ENCODE measurements at places on chromosomes 3 and 15.

DNA sequence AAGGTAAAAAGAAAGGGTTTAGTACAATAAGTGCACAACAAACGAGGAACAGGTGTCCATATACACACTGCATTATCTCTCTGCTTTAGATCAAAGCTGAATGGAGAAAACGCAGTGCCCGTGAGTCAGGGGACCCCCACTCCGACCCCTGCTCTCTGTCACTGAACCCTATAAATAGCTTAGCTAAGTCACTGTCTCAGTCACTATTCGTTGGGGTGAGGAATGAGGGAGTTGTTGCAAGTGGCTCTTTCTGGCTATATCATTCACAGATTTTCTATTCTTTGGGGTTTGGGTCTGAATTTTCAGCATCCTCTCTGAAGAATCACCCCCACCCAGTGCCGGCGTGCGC is 458 bp upstream of the STAC start:
- no peak for DNase-seq

DNA sequence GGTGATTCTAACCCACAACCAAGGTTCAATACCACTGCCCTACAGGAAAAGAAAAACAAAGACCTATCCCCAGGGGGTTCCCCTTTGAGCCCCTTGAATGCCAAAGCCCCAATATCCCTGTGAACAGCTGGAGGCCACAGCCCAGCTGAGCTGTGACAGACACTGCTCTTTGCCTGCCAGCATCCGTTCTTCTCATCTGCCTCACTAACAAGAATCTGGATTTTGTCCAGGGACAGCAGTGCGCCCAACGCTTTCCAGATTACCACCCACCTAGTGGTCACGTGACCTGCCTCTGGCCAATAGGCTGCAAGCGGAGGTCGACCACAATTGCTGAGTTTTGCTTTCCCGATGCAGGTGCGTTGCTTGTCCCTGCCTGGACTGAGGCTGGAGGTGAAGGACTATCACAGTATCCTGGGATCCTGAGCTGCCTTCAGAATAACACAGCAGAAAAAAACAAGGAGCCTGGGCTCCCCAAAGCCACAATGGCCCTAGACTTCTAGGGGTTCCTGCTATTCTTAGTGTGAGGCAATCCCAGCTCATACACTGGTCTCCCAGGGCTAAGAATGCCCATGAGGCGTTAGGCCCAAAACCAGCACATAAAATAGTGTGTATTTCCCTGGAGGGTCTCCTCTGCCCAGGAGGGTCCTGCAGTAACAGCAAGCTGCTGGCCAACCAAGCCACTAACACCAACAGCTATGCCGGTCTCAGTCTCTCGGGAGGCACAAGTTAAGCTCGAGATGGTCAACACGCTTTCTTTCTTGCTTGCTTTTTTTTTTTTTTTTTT is 13.8 kb downstream of the BDH1 start:
- DNase-seq, result peak; percentile 46

DNA sequence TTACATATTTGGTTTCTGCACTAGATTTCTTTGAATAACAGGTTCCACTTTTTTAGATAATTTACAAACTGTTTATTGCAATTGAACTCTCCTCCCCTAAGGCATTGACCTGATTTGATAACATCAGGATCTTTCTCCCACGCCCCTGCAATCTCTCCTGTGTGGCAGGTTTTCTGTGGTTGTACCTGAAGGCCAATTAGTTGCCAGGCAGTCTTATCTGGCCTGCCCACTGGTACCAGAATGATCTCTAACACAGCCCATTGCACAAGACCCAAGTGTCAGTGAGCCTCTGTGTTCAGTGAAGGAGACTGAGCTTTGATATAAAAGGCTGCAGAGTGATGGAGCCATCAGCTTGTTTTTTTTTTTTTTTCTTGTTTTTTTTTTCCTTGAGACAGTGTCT is 3.3 kb downstream of the ACAD9 start:
- no peak for DNase-seq

DNA sequence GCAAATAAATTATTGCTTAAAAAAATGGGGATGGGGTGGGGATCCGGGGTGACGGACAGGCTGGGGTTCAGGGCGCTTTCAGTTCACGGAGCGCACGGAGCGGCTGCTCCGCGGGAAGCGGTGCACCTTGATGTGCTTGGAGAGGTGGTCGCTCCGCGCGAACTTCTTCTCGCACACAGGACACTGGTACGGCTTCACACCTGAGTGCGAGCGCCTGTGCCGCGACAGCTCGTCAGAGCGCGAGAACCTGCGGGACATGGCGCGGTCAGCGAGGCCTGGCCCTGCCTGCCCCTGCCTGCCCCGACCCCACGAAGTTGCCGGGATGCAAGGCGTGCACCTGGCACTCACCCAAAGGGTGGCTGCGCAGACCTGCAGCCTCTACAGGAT is 13.6 kb downstream of the KLF15 start:
- no peak for DNase-seq

DNA sequence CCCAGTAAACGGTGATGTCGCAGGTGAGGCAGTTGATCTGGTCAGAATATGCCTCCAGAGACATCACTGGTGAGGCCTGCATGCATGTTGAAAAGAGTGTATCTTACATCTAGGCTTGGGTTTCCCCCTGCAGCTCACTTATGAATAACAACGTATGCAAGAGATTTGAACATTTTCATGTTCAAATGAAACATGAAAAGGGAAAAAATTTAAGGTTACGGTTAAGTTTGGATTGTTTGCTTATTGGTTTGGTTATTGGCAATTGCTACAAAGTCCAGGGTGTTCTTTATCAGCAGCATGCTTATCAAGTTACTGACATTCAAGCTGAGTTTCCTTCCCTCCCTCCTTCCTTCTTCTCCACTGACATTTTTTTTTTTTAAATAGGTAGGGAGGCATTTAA is 123.2 kb downstream of the IGF1R start:
- DNase-seq, result no peak

- no peak for DNase-seq
Observed at GRCh38 chr15:50259276-50259675, 6.2 kb downstream of the HDC start.
